ENCODE measurements at places on chromosomes 6 and 20.

- DNase-seq, result no peak
These were observed 23.5 kb downstream of the DHX35 start for GRCh38 chr20:38985603-38986170.

- DNase-seq, result no peak
These were observed 113.4 kb downstream of the PSMB1 start for GRCh38 chr6:170439366-170440361.

DNA sequence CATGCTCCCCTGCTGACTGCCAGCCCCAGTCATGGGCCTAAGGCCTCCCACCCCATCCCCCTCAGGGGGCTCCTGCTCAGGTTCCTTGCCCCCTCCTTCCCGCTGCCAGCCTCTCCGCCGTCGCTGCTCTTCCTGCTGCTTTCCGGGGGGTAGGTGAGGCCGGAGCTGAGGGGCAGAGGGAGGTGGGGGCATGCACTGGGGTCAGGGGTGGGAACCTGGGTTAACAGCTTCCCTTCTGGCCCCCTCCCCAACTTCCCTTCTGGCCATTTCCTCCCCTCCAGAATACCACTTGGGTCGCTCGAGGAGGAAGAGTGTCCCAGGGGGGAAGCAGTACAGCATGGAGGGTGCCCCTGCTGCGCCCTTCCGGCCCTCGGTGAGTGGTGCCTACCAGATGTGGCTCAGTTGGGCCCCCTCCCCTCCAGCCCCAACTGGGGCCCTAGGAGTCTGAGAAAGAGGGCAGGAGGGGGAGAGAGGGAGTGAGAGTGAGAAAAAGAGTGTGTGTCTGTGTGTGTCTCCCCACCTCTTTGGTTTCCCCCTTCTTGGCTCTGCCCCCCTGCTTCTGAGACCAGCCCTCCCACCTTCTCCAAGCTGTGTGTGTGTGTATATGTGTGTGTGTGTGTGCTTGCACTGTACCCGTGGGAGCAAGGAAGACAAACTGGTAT is 12.1 kb downstream of the SYNGAP1 start:
- DNase-seq, result no peak

- no peak for DNase-seq
These were observed 107.4 kb downstream of the SULF2 start for GRCh38 chr20:47677635-47678453.

- DNase-seq, result no peak
These were observed 31.8 kb upstream of the RSPO4 start for GRCh38 chr20:1033751-1034414.

DNA sequence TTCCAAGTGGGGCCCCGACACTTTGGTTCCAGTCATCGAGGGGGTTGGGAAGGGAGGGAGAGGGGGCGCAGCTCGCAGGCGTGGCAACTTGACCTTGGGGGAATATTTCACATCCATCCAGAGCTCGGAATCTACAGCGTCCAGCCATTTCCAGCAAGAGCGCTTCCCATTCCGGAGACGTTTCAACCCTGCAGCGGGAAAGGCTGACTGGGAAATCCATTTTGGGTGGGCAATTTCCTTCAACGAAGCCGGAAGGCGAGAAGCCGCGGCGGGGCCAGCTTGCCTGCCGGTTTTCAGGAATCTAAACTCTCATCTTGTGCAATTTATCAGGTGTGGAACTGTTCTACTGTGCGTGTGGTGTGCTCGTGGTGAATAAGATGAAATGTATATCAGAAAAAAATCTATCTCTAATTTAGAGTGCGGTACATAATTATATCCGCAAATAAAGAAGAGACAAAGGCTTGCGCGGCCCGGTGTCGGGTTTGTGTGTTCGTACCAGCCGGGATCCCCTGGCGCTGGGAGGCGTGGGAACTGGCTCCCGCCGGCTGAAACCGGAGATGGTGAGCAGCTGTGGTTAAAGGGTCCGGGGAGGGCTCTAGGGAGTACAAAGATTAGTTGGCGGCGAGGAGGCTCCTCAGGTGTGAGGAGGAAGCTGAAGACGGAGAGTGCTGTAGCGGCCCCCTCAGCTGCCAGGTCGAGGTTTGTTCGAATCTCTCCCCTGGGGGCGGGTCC is 4.8 kb downstream of the SLC32A1 start:
- no peak for DNase-seq

GRCh38 chr20:50126662-50127061 is 13.7 kb upstream of the UBE2V1 start:
- no peak for DNase-seq

GRCh38 chr6:47439348-47439668 is 38.3 kb upstream of the CD2AP start:
- DNase-seq, result no peak

DNA sequence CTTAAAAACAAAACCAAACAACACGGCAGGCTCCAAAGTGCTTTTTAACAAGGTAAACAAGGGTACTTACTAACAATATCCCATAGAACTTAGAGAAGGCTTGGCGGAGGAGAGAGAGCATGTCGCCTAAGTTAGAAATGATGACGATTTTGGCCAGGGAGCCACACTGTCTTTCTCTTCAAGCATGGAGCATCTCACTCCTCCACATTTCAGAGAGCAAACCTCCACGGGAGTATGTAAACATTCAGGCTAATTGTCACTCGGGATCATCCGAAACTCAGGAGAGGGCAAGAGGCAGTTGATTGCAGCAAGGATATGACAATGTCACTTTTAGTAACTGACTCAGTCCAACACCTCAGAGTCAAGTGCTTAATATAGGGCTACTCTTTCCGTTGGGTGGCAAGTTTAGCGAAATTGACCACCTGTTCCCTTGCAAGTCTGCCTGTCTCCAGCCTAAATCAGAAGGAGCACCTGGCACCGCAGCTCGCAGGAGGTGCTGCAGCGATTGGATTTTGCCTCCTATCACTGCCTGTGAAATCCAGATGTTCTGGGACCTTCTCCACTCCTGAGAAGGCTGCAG is 65.8 kb upstream of the RPS6KA2 start:
- no peak for DNase-seq
